Stimulated activated CD8-positive, alpha-beta memory T cell treated with anti-CD3 and anti-CD28 coated beads, Interleukin-12 subunit alpha, Interleukin-12 subunit beta, amount 100 ng/mL, for 1 hour (primary cell): ENCODE measurements at places on chromosomes 2 and 18.

DNA sequence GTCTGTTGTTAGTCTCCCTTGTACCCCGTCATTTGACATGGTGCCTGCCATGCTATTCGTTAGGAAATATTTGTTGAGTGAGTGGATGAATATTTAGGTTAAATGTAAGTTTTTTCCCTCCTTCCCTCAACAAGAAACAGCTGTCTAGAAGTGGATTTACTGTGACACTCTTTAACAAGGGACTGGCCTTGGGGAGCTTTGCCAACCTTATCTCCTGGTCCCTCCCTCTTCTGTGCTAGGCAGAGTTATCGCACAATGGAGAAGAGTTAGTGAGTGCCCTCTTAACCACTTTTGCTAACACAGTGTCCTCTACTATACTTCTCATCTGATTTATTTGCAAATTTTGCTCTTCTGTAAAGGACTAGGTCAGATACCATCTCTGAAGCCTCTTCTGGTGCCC lies 61.2 kb downstream of the DIS3L2 start:
- DNase-seq = no peak

- DNase-seq = no peak
Observed at GRCh38 chr18:28015671-28016070, 161.3 kb downstream of the CDH2 start.

DNA sequence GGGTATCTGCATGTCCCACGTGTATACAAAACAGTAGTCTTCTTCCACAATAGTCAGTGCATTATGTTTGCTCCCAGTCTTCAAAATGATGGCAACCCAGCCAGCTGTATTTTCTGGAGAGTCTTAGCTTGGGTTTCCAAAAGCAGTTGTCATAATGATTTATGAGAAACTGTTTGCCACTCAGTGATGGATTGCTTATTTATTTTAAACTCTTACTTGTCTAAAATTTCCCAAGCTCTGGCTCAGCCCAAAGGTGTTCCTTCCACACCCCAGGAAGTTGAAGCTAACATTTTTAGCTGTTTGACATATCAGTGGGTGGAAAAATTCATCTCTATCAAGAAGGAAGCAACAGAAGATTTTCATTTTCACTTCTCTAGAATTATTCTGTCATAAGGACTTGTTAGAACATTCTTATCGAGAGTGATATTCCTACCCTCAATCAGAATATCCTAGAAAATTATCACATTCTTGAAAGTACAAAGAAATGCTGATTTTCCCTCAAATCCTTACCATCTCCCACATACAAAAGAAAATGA lies 78.8 kb downstream of the ASAP2 start:
- DNase-seq = no peak

- no peak for DNase-seq
Observed at GRCh38 chr2:80476535-80477117, 172.1 kb upstream of the LRRTM1 start.

DNA sequence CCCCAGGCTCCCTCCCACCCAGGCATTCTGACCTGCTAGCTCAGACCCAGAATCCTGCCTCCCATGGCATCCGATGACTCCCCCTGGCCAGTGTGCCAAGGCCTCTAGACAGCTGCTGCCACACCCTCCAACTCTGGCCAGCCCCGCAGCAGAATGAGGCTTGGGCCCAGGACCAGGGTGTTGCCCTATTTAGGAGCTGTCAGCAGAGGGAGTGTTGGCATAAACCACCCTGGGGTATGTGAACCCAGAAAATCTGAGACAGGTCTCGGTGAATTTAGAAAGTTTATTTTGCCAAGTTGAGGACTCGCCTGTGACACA lies 134.3 kb downstream of the KLHL29 start:
- no peak for DNase-seq

DNA sequence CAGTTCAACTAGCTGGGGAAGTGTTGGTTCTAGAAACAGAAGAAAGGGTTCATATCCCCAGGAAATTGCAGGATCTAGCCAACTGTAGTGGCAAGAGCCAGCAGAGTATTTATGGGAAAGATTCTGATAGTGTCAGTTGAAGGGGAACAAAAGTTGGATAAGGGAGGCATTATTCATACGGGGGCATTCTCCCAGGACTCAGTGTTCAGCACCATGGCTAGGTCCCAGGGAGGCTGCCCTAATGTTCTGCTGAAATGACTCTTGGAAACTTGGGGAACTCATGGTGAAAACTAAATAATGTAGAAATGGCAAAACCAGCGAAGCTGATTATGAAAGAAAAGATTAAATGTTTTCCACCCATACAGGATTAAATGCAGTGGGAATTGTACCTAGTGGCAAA lies 543.7 kb downstream of the TRIB2 start:
- no peak for DNase-seq
